ENCODE measurements at places on chromosomes 7 and 10.

- DNase-seq, result no peak
Observed at GRCh38 chr10:94075506-94075905, 81.8 kb downstream of the PLCE1 start.

DNA sequence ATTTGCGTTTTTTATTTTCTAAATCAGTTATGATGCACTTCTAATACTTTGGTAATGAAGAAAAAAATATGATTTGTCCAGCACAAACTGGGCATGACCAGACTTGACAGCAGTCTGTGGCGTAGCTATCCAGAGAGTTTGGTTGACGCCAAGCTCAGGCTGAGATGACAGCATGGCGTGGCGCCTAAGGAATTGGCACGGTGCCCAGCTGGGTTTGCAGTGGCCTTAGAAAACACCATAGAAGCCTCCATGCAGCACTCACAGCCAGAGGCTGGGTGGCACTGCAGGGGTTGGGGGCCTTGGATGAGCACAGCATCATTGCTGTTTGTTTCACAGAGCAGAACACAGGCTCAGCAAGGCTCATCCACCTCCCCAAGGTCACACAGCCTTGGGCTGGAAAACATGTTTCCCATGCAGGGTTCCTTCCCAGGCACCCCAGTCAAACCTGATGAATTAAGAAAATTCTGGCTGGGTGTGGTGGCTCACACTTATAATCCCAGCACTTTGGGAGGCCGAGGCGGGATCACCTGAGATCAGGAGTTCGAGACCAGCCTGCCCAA, 88.9 kb downstream of the GTF2IRD1 start:
- DNase-seq, result no peak

DNA sequence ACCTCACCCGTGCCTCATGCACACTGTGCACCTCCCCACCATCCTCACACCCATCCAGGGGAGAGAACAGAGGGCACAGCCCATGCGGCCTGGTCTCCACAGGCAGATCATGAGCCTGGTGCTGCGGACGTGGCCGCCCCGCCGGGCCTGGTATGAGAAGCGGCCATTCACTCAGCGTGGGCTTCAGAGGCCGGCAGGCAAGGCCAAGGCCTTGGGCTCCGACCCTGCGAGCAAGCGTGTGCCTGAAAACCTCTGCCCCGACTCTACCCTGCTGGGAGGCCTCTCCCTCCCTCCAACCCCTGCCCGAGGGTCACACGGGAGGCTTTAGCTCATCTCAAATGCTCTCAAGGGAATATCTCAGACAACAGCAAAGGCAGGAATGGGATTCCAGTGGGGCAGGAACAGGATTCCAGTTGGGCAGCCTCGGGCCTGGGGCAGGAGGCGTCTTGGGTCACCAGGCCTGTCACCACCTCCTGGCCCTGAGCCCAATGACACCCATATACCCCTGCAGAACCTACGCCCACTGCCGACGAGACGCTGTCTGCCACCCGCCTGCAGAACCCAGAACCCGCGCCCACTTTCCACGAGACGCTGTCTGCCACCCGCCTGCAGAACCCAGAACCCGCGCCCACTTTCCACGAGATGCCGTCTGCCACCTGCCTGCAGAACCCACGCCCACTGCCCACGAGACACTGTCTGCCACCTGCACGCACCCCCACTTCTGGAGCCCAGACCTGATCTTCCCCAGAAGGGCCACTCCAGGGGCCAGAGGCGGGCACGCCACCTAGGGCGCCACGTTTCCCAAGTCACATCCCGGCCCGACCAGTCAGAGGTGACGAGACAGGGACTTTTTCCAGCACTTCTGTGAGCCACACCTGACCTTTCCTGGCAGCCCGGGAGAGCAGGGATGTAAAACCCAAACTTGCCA, 38.9 kb downstream of the ADAP1 start:
- DNase-seq, result no peak

DNA sequence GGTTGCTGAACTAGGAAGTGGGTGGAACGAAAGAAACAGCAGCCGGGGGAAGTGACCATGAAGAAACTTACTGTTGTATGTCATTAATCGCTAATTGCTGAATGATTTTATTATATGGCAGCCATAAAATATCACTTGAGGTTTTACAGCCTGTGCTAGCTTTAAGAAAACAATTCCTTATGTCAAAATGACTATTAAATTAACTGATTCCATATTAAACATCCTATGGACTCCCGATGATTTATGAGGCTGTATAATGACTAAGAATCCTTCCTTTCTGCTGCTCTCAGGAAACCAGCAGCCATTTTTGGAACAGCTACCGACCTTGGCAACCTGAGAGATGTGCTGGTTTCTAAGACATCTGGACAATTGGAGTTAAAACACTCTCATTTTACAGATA, 421.9 kb downstream of the SORCS3 start:
- DNase-seq, result no peak

GRCh38 chr7:114806590-114807162, 115.2 kb upstream of the MDFIC start:
- DNase-seq, result no peak

GRCh38 chr10:129523031-129523722, 56.1 kb downstream of the MGMT start:
- no peak for DNase-seq

DNA sequence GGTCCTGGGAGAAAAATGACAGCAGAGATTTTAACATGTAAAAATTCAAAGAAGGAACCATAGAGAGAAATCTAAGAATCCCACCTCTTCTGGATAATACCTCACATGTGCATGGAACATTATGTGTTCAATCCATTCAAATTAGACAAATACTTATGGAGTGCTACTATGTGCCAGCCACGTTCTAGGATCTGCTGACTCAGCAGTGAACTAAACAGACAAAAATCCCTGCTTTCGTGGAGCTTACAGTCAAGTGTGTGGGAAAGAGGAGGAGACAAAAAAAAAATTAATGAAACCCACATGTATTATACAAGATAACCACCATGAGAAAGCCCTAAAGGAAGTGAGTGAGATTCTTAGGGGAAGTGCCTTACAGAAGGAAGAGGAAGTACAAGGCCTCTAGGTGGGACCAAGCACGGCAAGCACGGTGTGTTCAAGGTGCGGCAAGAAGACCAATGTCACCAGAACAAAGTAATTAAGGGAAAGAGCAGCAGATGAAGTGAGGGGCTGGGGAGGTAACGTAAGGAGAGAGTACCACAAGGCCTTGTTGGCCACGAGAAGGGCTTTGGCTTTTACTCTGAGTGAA, 71.0 kb downstream of the SLC25A13 start:
- no peak for DNase-seq

DNA sequence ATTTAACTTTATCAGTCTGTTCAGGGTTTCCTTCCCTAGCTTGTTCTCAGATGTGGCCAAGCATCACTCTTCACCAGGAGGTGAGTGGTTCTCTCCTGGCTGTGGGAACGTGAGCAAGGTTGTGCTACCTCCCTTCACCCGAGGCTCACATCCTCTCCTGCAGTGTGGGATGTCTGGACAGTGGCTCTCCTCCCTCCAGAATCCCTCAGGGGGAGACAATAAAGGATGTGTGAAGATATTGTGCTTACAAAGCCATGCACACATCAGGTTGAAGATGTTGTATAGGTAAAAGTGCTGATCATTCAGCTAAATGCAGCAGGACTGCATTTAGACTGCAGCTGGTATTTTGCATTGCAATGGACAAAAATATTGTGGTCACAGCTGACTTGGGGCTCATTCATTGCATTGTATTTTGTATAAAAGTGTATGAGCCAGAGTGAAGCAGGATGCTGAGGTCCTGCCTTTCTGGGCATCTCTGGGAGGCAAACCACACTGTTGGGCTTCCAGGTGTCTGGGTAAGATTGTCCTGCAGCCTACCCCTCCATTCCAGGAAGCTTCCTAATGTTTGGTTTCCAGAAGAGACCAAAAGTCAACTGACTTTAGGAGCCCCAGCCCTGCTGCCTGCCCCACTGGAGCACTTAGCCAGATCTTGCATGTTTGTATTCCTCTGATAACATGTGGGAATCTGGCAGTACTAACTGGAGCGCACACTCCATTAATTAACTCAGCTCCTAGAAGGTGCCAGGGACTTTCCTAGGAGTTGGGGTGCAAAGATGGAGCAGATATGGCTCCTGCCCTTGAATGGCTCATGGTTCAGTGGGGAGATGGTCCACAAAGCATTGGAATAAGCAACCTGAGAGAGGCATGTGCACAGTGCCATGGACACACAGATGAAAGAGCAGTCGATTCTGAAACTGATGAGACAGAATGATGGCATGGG, 292.5 kb upstream of the ZNF32 start:
- DNase-seq, result no peak

- DNase-seq, result no peak
Observed at GRCh38 chr10:30178356-30178964, 119.1 kb upstream of the JCAD start.

GRCh38 chr10:80580638-80581468, 43.2 kb downstream of the SH2D4B start:
- no peak for DNase-seq

- DNase-seq, result no peak
Observed at GRCh38 chr10:77533887-77534278, 103.7 kb downstream of the KCNMA1 start.

DNA sequence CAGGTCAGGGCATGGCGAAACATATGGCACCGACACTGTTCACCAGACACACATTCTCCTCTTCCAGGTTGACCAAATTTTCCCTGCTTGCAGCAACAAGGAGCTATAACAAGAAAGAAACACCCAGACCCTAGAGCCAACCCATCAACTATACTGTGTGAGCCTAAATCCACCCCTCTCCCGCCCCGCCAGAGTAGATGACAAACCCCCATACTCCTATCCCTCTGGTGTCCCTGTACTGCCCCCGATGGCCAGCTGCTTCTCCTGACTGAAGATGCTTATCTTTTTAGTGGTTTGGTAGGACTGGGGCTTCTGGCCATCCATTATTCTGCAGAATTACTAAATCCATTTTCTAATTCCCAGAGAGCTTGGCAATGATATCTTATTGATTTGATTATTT, 70.1 kb upstream of the EEPD1 start:
- DNase-seq, result no peak

GRCh38 chr7:38186593-38187314, 8.7 kb downstream of the STARD3NL start:
- no peak for DNase-seq

DNA sequence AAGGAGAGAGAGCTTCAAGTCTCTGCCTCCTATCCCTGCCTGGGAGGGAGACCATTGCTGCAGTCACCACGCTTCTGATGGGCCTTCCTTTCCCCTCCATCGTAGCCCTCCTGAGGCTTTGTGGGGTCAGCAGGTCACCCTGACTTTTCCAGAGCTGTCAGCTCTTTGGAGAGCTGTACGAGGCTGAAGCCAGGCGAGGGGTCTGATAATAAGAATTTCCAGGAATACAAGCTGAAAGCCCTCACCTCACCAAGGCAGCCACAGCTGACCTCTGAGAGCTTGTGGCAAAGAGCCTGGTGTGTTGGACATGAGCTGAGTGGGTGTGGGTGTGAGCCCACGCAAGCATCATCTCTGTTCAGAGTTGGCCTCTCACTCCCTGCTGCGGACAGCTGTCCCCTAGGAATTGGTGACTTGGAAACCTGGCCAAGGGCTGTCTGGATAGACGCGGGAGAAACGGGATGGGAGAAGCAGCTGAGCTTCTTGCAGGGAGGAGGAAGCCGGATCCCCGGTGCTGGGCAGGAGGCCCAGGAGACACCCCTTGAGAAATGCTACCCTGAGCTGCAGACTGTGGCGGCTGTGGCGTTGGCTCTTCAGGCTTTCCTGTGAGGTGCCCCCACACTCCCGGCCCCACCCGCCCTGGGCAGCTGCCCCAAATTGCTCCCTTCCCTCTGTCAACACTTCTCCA, 122.1 kb upstream of the BTBD16 start:
- no peak for DNase-seq

DNA sequence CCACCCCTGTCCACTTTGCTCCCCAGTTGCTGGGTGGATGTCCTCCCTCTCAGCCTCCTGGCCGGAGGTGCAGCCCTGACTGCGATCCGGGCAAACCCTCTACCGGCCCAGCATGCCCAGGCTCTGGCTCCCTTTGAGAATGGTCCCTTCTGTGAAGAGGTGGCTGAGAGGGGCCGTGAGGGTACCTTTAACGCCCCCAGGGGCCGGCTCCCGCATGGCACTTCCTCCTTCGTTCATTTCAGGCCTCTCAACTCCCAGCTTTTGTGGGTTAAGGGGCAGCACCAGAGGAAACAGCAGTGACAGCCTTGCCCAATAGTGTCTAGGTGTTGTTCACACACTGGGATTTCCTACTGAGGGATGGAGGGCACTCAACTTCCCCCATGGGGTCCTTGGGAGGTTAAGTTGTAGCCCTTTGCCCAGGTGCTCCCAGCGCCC, 33.2 kb upstream of the HABP2 start:
- DNase-seq, result no peak
